ENCODE measurements at places on chromosomes 4 and X.

DNA sequence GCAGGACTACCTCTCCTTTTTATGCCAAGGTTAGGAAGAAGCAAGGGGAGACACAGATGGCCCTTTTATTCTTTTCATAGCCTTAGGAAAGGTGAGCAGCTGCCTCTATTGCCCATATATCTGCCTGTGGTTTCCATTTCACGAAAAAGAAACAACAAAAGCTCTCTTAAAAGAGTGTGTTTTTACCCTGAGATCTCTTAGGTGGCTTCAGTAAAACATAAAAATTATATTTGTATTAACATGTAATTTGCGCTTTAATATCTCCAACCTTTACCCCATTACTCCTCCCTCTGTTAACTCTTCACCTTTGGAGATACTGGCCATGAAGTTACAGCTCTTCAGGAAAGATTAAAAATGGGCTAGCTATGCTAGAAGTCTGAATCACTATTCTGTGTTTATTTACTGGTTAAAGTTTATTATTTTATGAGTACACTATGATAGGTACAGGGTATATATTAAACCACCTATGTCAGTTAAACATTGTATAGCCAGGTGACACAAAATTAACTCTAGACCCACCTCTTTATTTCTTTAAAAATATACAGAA, 15.0 kb upstream of the SULT1B1 start:
- DNase-seq, result no peak

DNA sequence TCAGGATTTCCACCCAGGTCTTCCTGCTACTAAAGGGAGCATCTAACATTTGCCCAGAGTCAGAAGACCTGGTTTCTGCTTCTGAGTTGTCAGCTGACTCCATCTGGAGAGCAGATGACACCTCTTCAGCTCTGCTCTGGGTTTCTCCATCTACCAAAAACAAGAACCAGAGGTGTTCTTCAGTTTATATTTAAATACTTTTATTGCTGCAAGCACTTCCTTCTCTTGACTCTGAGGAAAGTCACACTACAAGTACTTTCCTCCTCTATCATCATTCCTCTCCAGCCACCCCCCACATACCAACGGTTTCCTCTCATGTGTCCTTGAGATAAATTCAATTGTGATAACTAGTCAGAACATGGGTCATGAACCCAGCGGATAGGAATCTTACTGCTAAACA, 88.4 kb downstream of the PPP3CA start:
- DNase-seq, result no peak

GRCh38 chr4:16006771-16007446, 43.9 kb upstream of the FGFBP2 start:
- DNase-seq, result no peak

- DNase-seq, result no peak
These were observed 30.1 kb upstream of the NUP54 start for GRCh38 chr4:76178296-76178695.

DNA sequence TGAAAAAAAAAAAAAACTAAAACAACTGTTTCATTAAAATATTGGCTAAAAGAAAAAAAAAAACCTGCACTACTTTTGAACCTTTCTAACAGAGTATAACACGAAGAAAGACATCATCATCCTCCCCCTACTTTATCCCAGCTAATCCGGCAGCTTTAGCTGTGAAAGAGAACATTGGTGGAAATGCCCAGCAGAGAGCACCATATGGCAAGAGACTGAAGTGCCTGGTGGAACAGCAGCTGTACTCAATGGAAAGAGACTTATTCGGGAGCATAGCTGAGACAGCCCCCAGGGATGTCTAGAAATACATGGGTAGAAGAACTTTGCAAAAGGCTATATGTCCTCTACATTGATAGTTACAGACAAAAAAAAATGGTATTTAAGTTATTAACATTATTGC, 30.3 kb downstream of the STPG2 start:
- no peak for DNase-seq

Data from stimulated activated CD8-positive, alpha-beta memory T cell treated with anti-CD3 and anti-CD28 coated beads, Interleukin-15, amount 100 ng/mL, for 4 hours (primary cell).